ENCODE measurements at places on chromosomes 11 and 22.

GRCh38 chr22:20979940-20980453, 2.1 kb upstream of the LZTR1 start:
- no peak for DNase-seq

DNA sequence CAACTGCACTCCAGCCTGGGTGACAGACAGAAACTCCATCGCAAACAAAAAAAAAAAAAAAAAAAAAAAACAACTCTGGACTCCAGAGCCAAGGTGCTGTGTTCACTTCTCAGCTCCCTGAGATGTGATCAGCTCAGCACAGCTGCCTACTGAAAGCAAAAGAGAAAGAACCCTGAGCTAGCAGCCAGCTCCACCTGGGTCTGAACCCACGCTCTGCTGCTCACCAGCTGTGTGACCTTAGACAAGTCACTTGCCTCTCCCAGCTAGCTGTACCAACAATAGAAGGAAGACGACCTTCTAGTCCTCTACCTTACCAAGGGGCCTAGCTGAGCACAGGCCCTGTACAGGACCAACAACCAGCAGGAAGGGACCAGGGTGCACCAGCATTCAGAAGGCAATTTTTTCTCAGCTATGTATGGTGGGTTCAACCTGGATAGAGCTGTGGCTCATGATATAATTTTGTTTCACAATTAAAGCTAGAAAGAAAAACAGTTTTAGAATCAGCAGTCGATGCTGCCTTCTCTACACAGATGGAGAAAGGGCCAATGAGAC, 3.8 kb downstream of the DGCR2 start:
- no peak for DNase-seq

DNA sequence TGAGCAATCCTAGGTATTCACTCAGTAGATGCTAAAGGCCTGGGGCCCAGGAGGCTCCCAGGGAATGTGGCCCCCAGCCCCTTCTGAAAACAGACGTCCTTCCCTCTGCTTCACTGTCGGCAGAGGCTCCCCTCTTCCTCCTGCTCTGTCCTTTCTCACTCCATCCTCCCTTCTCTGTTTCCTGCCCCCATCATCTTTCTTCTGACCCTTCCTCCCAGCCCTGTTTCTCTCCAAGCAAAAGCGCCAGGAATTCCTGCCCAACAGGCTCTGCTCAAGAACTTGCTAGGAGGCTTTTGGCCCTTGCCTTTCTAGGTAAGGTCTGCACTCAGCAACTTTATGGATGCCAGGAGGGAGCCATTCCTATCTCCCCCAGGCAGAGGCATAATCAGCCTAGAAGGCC, 300.5 kb downstream of the NTM start:
- no peak for DNase-seq

DNA sequence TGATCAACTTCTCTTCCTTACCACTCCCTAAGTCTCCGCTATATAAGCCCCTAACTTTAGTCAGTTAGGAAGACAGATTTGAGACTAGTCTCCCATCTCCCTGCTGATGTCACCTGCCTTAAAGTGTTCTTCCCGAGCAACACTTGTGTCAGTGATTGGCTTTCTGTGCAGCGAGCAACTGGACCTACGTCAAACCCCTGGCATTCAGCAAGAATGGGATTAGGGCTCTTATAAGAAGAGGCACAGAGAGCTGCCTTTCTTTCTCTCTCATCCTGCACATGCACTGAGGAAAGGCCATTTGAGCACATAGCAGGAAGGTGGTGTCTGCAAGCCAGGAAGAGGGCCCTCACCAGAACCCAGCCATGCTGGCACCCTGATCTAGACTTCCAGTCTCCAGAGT, 116.6 kb upstream of the THY1 start:
- DNase-seq, result no peak

DNA sequence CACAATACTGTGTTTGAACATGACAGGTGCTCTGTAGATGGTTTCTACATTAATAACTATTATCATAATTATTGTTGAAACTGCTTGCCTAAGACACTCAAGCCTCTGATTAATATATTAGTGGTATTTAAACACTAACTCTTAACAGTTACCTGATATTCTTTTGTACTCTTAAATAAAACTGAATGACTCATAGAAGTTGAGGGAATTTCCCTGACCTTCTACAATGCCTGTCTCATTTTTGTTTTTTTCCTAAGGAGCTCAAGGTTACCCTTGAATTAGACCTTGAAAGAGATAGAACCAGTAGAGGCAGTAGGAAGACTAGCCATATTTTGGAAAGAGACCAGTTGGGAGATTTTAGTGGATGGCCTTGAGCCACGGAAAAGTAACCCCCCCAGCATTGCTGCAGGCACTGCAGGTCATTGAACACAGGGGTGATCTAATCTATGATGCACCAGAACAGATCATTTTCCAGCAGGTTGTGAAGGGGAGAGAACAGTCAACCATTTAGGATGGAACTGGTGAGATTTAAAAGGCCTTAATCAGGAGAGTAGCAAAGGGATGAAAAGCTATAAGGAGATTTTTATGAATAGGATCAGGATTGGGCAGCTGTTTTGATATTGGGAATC, 148.3 kb downstream of the PGR start:
- no peak for DNase-seq

GRCh38 chr11:61949169-61950034, 749 bp upstream of the BEST1 start:
- peak; percentile 97 for DNase-seq

Measured in hepatic stellate cell (primary cell).